Endothelial cell of umbilical vein (primary cell): ENCODE measurements at places on chromosomes 7 and 10. TPM values are rescaled to one million over a fixed set of nuclear protein-coding genes. Genes with fewer than 3 reads are reported as not detected.

The HOXA2 gene
- total RNA-seq = 2.2 and 2.3 TPM in 2 replicates

The GNAI1 gene
- 15.0 and 19.7 TPM in 2 replicates for total RNA-seq

The MYO1G gene
- 0.11 and 0.12 TPM in 2 replicates for total RNA-seq

The PRSS37 gene
- not detected in 2 replicates for total RNA-seq

The CRYGN gene
- total RNA-seq = not detected in 2 replicates

The SLC26A3 gene
- not detected in 2 replicates for total RNA-seq

The PNLIP gene
- total RNA-seq = not detected in 2 replicates

The RGR gene
- total RNA-seq = not detected in 2 replicates

The KCND2 gene
- 0.05 TPM in 1 of 2 replicates, not detected in the other for total RNA-seq

The TMEM176A gene
- total RNA-seq = not detected in 2 replicates

The AGMO gene
- 0.40 and 1.2 TPM in 2 replicates for total RNA-seq

The PARD3 gene
- 20.2 and 24.1 TPM in 2 replicates for total RNA-seq

The PBLD gene
- 3.6 and 5.1 TPM in 2 replicates for total RNA-seq

The UROS gene
- 38.4 and 40.2 TPM in 2 replicates for total RNA-seq

The NME8 gene
- not detected in 2 replicates for total RNA-seq

The CPED1 gene
- total RNA-seq = 0.22 and 0.32 TPM in 2 replicates

The ADAM22 gene
- total RNA-seq = 0.53 and 1.4 TPM in 2 replicates

The ADGRA1 gene
- not detected in 2 replicates for total RNA-seq

The HOXA1 gene
- 1.5 and 2.4 TPM in 2 replicates for total RNA-seq

The GRID2IP gene
- total RNA-seq = not detected in 2 replicates

The INTS15 gene
- total RNA-seq = 31.5 and 35.7 TPM in 2 replicates

The VPS26A gene
- total RNA-seq = 55.8 and 60.3 TPM in 2 replicates

The EXOSC1 gene
- 43.6 and 50.7 TPM in 2 replicates for total RNA-seq

The ASZ1 gene
- not detected in 2 replicates for total RNA-seq

The PCLO gene
- 0.65 and 0.75 TPM in 2 replicates for total RNA-seq

The NPS gene
- not detected in 2 replicates for total RNA-seq

The AHR gene
- total RNA-seq = 29.3 and 31.8 TPM in 2 replicates

The VSTM2A gene
- total RNA-seq = not detected in 2 replicates

The PIK3AP1 gene
- not detected in 2 replicates for total RNA-seq
